ENCODE measurements at places on chromosomes 16 and 17.

- DNase-seq: no peak
Measured at GRCh38 chr16:54890381-54890780, 40.3 kb upstream of the IRX5 start.

GRCh38 chr17:20948984-20949777 is 93.6 kb downstream of the USP22 start:
- no peak for DNase-seq

DNA sequence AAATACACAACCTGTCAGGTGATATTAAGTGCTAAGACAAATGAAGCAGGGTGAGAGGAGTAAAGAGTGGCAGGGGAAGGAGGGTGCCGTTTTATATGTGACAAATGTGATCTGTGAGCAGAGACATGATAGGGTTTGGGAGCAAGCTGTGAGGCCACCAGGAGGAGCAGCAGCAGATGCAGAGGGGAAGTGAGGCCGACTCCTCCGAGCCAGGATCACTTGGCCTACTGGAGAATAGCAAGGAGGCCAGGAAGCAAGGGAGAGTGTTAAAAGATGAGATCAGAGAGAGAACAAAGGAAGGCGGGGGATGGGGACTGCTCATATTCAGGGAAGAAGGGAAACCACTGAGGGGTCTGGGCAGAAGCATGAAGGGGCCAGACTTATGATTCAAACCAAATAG is 129.4 kb downstream of the TANGO6 start:
- no peak for DNase-seq

- no peak for DNase-seq
Measured at GRCh38 chr16:75620326-75621169, 2.5 kb downstream of the ADAT1 start.

- DNase-seq: no peak
Measured at GRCh38 chr17:81514739-81515529, 2.3 kb upstream of the ACTG1 start.

DNA sequence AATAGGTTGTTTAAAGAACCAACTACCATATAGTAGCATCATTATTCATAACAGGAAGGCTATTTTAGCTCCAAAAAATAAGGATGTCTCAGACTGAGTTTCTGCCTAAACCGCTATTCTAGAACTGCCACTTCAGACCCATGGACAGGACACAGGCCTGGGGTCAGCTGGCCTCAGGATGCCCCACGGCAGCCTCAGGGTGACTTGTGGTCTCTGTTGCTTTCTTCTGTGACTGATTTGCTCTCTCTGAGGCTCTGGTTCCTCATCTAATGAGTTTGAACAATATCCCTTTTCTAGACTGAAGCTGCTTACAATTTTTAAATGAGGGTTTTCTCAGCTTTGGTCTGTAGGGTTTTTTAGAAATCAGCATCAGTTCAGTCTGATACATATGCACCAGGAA is 31.8 kb upstream of the IRF8 start:
- DNase-seq: no peak

GRCh38 chr17:59785091-59785799 is 77.8 kb downstream of the VMP1 start:
- DNase-seq: no peak

- DNase-seq: no peak
Measured at GRCh38 chr16:445566-445965, 20.1 kb downstream of the RAB11FIP3 start.

DNA sequence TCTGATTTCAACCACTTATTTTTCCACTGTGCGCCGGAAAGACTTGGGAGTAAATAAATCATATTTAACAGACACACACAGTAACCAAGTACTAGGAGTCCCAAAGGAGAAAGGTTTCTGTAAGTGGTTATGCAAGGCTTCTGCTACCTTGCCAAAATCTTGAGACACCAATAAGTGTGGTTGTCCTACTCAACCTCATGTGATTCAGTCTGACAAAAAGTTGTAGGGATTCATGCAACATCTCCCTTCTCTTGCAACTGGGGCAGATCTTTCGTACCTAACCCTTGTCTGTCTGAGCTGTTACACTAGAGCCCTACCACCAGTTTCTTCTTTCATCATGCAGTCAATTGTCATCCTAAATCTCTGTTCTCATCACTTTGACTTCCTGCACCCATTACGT is 69.9 kb upstream of the NUDT7 start:
- DNase-seq: no peak

GRCh38 chr17:46044286-46044928 is 45.4 kb downstream of the STH start:
- DNase-seq: no peak

Measured in osteocyte (in vitro differentiated cells).